ENCODE measurements at places on chromosomes 6 and 20.

DNA sequence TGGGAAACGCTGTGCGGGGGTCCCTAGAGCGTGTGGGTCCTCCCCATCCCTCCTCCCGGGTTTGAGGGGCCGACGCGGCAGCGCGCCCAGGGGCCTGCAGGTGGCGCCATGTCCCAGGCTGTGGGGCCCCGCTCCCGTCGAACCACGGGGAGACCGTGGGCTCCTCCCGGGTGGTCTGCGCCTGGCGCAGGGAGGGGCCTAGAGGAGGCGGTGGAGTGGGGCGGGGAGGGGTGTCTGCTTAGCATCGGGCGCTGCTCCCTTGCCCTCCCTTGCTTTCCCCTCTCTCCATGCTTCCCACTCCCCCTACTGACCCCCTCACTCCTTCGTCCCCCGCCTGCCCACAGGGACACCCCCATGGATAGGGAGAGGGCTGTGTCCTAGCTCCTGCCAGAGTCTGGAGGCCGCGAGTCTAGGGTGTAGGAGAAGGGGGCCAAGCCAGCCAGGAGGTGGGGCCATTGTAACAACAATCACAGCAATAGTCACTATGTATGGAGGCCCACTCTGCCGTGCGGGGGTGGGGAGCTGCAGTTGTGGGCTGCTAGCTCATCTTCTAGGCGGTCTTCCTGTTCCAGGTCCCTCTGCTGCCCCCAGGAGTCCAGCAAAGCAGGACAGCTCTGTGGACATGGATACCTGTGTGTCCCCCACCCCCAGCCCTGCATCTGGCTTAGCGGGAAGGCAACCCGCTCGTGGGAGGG lies 51.7 kb downstream of the CHMP4B start:
- DNase-seq, result peak; percentile 93

DNA sequence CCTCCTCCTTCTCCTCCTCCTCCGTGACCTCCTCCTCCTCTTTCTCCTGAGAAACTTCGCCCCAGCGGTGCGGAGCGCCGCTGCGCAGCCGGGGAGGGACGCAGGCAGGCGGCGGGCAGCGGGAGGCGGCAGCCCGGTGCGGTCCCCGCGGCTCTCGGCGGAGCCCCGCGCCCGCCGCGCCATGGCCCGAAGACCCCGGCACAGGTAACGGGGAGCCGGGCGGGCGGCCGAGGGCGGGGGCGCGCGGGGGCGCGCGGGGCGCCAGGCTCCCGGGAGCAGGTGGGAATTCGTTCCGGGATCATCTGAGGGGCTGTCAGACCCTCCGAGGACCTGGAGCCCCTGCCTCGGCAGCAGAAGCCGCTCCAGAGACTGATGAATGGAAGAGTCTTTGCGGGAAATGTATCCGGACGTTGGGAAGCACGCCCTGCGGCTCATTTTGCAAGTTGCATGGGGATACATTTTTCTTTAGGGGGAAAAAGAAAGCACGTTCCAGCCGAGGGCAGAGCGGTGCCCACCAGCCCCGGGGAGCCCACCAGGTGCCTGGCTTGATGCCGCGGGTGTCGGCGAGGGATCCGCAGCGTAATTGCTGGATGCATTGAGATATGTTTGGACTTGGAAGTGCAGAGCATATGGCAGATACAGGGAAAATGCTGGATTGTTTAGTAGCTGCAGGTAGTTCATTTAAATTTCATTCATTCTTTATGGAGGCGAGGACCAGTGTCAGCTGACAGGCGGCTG lies 394 bp downstream of the MYB start:
- peak; percentile 50 for DNase-seq

DNA sequence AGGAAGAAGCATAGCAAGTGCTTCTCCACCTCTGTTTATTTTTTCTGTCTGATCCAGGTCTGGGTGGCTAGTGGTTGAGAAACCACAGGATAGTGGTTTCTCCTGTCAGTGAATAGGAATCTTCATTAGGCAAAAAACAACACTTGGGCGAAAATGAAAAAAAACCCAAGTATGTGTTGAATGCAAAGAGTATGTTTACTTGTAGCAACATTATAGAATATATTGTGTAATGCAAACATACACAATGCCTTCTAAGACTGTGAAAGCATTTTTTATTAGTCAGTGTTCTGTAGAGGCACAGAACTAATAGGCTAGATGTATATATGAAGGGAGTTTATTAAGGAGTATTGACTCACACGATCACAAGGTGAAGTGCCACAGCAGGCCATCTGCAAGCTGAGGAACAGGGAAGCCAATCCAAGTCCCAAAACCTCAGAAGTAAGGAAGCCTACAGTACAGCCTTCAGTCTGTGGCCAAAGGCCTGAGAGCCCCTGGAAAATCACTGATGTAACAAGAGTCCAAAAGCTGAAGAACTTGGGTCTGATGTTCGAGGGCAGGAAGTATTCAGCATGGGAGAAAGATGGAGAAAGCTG lies 111.1 kb downstream of the UST start:
- DNase-seq, result no peak

- DNase-seq, result no peak
These were observed 521.7 kb downstream of the EPM2A start for GRCh38 chr6:145213614-145214013.

Measured in D341Med (cell line).